A549 (cell line): ENCODE measurements at places on chromosomes 5 and 9. TPM values are rescaled to one million over a fixed set of nuclear protein-coding genes. Genes with fewer than 3 reads are reported as not detected.
A peak's percentile ranks its signal among the peaks of the same experiment; 100 is the strongest.

The ADAMTS6 gene
- polyA plus RNA-seq: 0.18 to 0.51 TPM (median 0.22 TPM) in 3 replicates

The IFNA21 gene
- polyA plus RNA-seq: not detected in 3 replicates

The PCDHGA7 gene
- polyA plus RNA-seq: 0.70 to 0.84 TPM (median 0.76 TPM) in 3 replicates

- DNase-seq: no peak
Observed at GRCh38 chr5:124825250-124825982, 79.0 kb upstream of the ZNF608 start.

The SPATA31C1 gene
- not detected in 3 replicates for polyA plus RNA-seq

DNA sequence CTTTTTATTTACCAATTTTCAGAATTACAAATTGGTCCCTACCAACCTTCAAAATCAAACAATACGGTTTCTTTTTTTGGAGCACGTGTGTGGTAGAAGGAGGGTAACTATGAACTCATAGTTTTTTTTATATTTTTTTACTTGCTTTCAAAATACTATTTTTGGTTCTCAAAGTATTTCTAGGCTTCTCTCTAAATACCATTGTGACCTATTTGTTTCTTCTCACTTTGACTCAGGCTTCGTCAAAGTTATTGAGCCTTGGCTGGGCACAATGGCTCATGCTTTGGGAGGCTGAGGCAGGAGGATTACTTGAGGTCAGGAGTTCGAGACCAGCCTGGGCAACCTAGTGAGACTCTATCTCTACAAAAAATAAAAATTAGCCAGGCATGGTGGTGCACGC is 11.6 kb upstream of the KIF27 start:
- DNase-seq: no peak

The SLC36A3 gene
- not detected in 3 replicates for polyA plus RNA-seq

- DNase-seq: no peak
Observed at GRCh38 chr5:145350513-145350912, 484.6 kb downstream of the PRELID2 start.

The TRIM7 gene
- polyA plus RNA-seq: 21.8 to 23.2 TPM (median 23.1 TPM) in 3 replicates

DNA sequence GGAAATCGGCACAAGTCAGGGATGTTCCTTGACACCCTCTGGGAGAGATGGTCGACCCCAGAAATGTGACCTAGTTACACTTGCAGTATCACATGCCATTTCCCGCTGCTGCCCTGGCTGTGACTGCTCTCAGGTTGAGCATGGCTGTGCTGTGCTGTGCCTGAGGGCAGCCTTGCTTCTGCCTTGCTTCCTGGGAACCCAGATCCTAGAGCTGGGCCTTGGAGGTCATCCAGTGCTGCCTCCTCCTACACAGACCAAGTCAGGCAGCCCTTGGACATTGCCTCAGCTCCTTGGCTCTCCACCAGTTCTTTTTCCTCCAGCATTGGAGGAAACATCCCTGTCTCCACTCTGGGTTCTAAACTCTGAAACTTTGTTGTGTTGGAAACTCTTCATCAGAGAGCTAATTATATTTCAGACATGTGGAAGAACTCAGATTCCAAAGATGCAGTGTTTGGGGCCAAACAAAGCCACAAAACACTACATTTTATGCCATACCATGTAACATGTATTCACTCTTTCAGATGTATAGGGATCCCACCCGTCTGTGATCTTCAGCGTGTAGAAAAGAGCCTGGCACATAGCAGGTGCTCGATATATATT is 6.1 kb downstream of the MAMDC2 start:
- DNase-seq: no peak

DNA sequence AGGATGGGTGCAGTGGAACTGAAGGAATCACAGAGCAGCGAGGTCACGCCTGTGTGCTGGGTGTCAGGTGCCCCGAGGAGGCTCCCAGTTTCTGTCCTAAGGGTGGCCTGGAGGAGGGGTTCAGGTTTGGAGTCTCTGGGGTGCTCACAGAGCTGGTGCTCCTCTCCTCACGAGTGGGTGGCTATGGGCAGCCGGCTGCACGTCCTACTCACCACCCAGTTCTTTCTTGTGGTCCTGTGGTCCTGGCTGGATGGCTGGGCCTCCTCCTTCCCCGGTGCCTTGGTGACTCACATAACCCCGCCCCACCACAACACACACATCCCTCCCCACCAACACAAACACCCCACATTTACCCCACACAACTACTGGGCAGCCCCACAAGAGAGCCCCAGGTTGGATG is 9.9 kb upstream of the PTGS1 start:
- DNase-seq: no peak

The ADGRV1 gene
- polyA plus RNA-seq: 0.17 to 0.70 TPM (median 0.65 TPM) in 3 replicates

The IL3 gene
- polyA plus RNA-seq: not detected in 3 replicates

DNA sequence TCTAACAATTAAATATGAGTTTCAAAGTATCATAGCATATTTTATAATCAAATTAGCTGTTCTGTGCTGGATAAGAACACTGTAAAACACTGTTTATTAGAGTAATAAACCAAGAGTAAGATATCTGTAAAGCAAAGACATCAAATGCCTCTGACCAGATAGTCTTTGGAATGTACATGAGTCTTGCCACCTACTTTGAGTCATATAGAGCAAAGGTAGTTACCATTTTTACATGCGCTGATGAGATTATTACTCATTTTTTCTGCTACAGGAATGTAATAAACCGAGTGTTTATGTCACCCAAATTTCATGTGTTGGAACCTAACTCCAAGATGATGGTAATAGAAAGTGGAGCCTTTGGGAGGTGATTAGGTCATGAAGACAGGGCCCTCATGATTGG is 654.5 kb downstream of the CETN3 start:
- no peak for DNase-seq

The PCDHGB2 gene
- 0.04 to 0.05 TPM (median 0.05 TPM) in 3 replicates for polyA plus RNA-seq

The GRXCR2 gene
- polyA plus RNA-seq: not detected in 3 replicates

DNA sequence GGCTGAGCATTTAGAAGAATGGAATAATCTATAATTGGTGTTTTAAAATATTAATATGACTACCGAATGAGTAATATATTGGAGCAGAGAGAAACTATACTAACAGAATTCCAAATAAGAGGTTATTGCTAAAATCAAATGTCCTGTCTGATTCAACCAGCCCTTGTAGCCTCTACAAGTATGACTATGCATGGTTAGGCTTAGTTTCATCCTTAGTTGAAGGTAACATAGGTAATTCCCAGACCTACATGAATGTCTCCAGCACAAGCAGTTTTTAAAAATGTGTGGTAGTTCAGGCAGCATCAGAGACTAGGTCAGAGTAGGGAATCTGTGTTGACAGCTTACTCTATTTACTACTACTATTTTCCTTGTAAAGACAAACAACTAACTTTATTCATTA is 51.7 kb upstream of the SLC27A6 start:
- DNase-seq: no peak

- no peak for DNase-seq
Observed at GRCh38 chr5:73284220-73284795, 111.3 kb downstream of the TMEM174 start.

The CAVIN4 gene
- polyA plus RNA-seq: 0.62 to 0.86 TPM (median 0.79 TPM) in 3 replicates

DNA sequence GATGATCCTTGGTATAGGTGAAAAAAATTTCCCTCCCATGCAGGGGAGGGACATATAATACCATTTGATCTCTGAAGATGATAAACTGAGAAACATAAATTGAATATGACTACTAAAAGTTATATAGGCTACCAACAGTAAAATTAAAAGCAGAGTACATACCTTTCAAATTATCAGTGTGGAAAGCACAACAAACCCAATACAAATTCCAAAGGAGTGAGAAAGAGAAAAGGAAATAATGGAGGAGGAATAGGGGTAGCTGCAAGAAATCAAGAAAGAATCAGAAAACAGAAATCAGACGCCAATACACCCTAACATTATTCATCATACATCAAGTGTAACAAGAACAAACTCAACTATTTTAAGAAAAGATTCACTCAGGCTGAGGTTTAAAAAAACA is 17.7 kb downstream of the GNAQ start:
- no peak for DNase-seq

The ADAMTS16 gene
- polyA plus RNA-seq: 0.71 to 0.83 TPM (median 0.83 TPM) in 3 replicates

GRCh38 chr9:124480621-124480981 is 26.6 kb downstream of the NR5A1 start:
- DNase-seq: peak; percentile 53

The SLC4A9 gene
- not detected in 3 replicates for polyA plus RNA-seq

- no peak for DNase-seq
Observed at GRCh38 chr5:126384985-126385384, 38.2 kb upstream of the GRAMD2B start.

GRCh38 chr5:72949481-72949880 is 6.4 kb upstream of the FCHO2 start:
- DNase-seq: no peak

- no peak for DNase-seq
Observed at GRCh38 chr5:171724468-171725204, 61.0 kb upstream of the SMIM23 start.

The RNF224 gene
- polyA plus RNA-seq: 0.04 to 0.07 TPM (median 0.07 TPM) in 3 replicates

DNA sequence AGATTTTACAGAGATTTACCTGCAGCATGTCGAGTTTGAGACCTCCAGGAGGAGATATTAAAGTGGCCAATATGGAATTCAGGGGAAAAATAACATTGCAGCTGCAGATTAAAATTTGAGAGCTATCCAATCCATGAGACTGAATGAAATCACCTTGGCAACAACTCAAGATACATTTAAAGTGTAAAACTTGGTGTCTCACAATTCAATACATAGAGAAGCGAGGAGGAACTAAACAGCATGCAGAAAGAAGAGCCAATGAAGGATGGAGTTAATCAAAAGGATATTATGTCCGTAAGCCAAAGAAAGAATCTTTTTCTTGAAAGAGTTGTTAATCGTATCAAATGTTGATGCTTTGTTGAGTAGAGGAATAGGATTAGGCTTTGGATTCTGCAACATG is 455.1 kb downstream of the CDH18 start:
- no peak for DNase-seq

DNA sequence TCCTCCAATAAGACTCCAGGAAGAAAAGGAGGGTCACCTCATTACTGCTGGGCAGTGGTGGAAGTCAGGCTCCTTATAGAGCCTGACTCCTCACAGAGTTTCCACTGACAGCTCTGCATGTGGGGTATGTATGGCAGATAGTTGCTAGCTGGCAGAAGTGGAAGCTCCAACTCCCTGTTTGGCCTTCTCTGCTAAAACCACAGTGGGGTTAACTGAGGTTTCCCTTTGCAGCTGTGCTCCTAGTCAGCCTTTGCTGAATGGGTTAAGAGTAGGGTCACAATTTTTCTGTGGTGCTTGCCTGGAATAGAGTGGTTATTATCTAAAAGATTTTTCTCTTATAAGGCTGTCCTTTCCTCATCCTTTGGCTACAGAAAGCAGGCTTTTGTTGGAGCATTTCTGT is 327.5 kb downstream of the FBXL17 start:
- no peak for DNase-seq

GRCh38 chr9:136197084-136197875 is 7.6 kb downstream of the LHX3 start:
- DNase-seq: no peak

DNA sequence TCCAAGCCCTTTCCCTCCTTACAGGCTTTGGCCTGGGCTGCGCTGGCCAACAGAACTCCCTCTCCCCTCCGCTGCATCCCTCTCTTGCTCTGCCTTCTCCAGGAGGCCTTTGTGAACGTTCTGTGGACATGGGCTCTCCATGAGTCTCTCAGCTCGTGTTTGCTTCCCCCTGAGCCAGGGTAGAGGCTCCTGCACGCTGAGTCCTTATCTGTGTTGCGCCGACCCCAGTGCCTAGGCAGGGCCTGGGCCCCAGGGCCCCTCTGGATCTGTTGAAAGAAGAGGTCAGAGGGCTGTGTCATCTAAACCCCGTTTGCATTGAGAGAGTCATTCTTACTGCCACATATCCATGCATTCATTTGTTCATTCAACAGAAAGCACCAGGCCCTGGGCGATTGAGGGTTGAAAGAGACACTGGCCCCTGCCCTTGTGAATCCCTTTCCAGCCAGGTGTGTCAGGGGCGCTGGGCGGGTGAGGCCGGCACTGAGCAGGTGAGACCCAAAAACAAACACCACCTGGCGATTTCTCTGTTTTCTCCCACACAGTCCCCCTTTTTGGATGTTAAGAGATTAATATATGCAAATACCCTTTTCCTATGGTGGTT is 111.2 kb upstream of the IER5L start:
- no peak for DNase-seq

DNA sequence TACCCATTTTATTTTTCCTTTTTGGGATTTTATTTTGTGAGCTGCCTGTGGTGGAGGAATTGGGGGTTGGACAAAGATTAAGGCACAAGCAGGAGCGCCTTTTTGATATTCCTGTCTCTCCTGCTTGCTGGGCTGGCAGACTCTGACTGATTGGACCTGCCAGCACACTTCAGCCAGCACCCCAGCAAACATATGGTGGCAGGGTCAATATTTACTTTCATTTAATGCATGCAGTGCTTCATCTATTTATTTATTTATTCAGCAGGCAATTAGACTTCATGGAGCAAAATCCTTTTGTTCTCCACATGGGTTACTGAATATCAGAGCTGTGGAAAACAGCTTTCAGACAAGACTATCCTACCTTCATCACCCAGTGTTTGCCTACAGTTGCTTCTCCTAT is 48.4 kb upstream of the EPB41L4A start:
- no peak for DNase-seq

The NEURL1B gene
- 1.8 to 2.2 TPM (median 2.1 TPM) in 3 replicates for polyA plus RNA-seq

- DNase-seq: no peak
Observed at GRCh38 chr9:14148501-14149103, 165.3 kb downstream of the NFIB start.

GRCh38 chr5:103889500-103890209 is 327.1 kb upstream of the NUDT12 start:
- no peak for DNase-seq

GRCh38 chr5:40518485-40518917 is 161.2 kb upstream of the PTGER4 start:
- peak; percentile 57 for DNase-seq

DNA sequence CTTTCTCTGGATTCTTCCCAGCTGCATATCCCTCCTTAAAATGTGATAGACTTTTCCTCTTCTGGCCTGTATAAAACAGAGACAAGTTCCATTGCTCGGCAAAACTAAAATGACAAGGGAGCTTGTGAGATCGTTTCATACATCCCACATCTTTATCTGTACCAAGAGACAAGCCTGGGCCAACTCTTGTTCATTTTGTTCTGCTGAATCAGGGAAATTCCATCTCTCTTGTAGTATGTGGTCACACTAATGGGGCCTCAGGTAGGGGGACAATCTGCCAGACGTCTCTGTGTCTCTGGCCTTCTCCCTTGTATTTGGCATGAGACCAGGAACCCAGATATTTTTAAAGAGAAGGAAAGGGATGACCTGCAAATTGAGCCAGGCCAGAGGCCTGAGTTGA is 18.6 kb upstream of the PAPPA start:
- DNase-seq: no peak

- DNase-seq: no peak
Observed at GRCh38 chr5:120657104-120657503, 193.0 kb downstream of the PRR16 start.

The CLIC3 gene
- polyA plus RNA-seq: 5.1 to 6.6 TPM (median 6.4 TPM) in 3 replicates

The ACSL6 gene
- polyA plus RNA-seq: 0.05 to 0.07 TPM (median 0.06 TPM) in 3 replicates
